ENCODE measurements at places on chromosomes 12 and 14. TPM values are rescaled to one million over a fixed set of nuclear protein-coding genes. Genes with fewer than 3 reads are reported as not detected.

- H3K27me3 ChIP-seq = no peaks in the 10 kb centered on the region
- no peaks in the 10 kb centered on the region for H3K36me3 ChIP-seq
- no peaks in the 10 kb centered on the region for H3K4me1 ChIP-seq
- H3K27ac ChIP-seq = no peak overlapping the region
Observed at GRCh38 chr12:99926511-99927169, 58.1 kb downstream of the ANKS1B start.

- no peaks in the 10 kb centered on the region for H3K27me3 ChIP-seq
- no peaks in the 10 kb centered on the region for H3K36me3 ChIP-seq
- peaks cover 15% of the 10 kb centered on the region for H3K4me1 ChIP-seq
Observed at GRCh38 chr14:92783813-92784431, 10.2 kb upstream of the GOLGA5 start.

GRCh38 chr12:117005417-117006046 lies 93.7 kb downstream of the TESC start:
- H3K4me3 ChIP-seq = no peak overlapping the region
- H3K27ac ChIP-seq = no peak overlapping the region
- DNase-seq = no peak
- no peaks in the 10 kb centered on the region for H3K27me3 ChIP-seq
- peaks cover 13% of the 10 kb centered on the region for H3K36me3 ChIP-seq
- H3K4me1 ChIP-seq = peaks cover 5% of the 10 kb centered on the region

DNA sequence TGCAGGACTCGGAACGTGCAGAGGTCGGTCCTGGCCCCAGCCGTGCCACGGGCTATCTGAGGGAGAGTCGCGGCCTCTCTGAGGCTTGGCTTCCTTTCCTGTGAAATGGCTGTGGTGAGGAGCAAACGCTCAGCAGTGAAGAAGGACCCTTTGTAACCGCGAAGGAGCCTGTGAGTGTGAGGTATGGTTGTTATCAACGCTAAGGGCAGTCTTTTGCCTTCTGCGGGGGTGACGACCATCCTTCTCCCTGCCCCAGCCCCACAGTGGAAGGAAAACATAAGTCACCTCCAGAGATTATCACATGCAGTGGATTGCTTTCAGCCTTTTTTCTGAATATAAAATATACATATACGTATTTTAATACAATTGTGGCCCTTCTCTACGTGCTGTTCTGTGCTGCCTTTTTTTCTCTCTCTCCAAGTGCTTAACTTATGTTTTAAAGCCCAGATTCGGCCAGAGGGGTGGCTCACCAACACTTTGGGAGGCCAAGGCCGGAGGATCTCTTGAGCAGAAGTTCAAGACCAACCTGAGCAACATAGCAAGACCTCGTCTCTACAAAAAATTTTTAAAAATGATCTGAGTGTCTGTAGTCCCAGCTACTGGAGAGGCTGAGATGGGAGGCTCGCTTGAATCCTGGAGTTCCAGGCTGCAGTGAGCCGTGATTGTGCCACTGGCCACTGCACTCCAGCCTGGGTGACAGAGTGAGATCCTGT lies 17.4 kb downstream of the TAMALIN start:
- peak overlapping the region; percentile 76 for H3K4me3 ChIP-seq
- H3K27me3 ChIP-seq = peaks cover 1% of the 10 kb centered on the region
- H3K36me3 ChIP-seq = no peaks in the 10 kb centered on the region
- H3K27ac ChIP-seq = peak overlapping the region; percentile 96

- DNase-seq = peak; percentile 93
- H3K36me3 ChIP-seq = peaks cover 85% of the 10 kb centered on the region
- peaks cover 75% of the 10 kb centered on the region for H3K4me1 ChIP-seq
- H3K27me3 ChIP-seq = no peaks in the 10 kb centered on the region
Observed at GRCh38 chr14:92677087-92677668, 71.2 kb downstream of the LGMN start.

DNA sequence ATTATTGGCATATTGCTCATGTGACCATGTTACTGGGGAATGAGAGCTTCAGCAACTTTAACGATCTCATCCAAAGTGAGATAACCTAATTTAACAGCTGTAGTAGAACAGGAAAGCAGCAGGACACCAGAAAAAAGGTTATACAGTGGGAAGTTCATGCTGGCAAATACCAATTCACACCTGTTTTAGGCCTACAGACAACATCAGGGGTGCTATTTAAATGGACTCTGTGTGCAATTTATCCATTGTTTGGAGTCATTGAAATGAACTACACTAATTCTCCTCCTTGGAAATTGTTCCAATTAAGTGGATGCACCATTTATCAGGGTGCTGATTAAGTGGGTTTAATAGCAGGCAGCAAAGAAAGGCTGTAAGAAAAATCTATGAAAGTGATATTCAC lies 424.4 kb upstream of the LMO3 start:
- no peak overlapping the region for H3K27ac ChIP-seq
- no peaks in the 10 kb centered on the region for H3K36me3 ChIP-seq
- H3K4me1 ChIP-seq = no peaks in the 10 kb centered on the region
- no peak for DNase-seq
- no peak overlapping the region for H3K4me3 ChIP-seq
- H3K27me3 ChIP-seq = no peaks in the 10 kb centered on the region

DNA sequence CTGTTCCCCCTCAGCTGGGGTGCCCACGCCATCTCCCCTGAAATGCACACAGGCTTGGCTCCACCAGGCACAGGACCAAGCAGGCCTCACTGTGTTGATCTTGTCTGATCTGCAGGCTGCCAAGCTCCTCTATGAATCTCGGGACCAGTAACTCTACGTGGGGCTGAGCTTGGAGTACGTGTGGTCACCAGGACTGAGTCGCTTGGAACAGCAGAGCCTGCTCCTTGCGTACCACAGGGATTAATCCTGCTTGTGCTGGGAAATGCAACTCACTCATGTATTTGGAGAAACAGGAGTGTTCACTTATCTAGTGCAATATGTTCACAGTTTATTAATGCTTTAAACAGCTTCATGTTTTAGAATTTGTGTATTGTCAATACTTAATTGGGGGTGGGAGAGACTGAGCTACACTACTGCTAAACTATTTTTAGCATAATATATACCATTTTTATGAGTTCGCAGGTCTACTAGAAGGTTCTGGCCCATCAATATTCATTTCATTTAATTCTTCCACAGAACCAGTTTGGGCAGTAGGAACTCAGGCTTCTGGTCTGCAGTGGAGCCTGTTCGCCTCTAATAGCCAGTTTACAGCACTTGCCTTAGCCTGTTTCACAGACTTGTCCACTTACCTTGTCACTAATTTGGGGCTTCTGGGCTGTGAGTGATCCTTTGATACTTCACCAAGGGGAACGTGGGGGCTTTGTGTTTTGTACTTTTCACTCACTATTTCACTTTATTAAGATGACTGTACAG lies 17.4 kb downstream of the ZFYVE21 start:
- no peaks in the 10 kb centered on the region for H3K36me3 ChIP-seq
- H3K4me1 ChIP-seq = no peaks in the 10 kb centered on the region
- no peaks in the 10 kb centered on the region for H3K27me3 ChIP-seq

DNA sequence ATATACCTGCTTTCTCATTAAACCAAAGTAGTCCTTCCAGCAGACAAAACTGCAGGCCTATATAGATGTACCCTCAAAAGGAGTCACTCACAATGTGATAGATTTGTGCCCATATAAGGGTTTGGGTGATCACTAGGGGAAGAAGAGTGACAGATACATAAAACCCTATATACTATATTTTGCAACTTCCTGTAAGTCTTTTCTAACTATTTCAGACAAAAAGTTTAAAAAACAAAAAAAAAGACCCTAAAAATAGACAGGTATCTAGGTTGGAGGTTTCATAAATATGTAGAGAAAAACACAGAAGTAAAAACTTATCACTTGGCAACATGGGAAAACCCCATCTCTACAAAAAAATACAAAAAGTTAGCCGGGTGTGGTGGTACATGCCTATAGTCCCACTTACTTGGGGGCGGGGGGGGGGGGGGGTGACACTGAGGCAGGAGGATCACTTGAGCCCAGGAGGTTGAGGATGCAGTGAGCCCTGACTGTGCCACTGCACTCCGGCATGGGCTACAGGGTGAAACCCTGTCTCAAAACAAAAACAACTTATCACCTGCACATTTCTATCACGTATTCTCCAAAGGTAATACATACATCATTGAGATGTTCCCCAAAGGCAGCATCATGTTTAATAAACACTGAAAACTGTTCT lies 2.9 kb downstream of the VCPKMT start:
- H3K27me3 ChIP-seq = no peaks in the 10 kb centered on the region
- H3K36me3 ChIP-seq = peaks cover 58% of the 10 kb centered on the region
- H3K4me1 ChIP-seq = peaks cover 48% of the 10 kb centered on the region
- peak overlapping the region; percentile 57 for H3K4me3 ChIP-seq
- H3K27ac ChIP-seq = peak overlapping the region; percentile 72

GRCh38 chr12:106740818-106741217 lies 33.7 kb upstream of the RIC8B start:
- no peak overlapping the region for H3K27ac ChIP-seq
- peaks cover 3% of the 10 kb centered on the region for H3K4me1 ChIP-seq
- peaks cover 2% of the 10 kb centered on the region for H3K27me3 ChIP-seq
- DNase-seq = no peak

DNA sequence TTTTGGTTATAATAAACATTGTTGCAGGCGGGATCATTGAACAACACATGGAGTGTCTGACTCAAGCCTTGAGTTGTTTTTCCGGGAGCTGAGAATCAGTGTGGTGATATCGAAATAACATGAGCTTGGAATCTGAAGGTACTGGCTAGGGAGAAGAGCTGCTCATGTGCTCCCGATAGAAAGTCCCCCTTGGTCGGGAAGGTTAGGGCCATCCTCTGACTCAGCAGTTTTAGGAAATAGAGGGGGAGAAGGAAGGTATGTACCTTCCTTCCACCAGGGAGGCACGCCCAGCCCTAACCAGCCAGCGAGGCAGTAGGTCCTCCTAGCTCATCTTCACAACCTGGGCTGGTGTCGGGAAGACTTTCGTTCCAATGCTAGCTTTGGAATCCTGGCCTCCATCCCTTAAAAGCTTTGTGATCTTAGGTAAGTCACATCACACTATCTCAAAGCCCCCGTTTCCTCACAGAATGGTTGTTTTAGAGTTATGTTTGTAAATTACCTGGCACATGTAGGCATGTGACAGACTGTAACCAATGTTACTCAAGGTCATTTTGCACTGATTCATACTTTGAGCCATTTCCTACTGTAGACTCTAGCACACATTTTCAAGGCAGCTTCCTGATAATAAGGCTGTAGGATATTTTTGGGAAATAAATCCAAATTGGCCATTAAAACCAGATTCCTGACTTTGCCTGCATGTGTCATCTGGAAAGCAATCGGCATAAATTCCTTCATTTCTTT lies 1.9 kb upstream of the RAB35 start:
- H3K4me1 ChIP-seq = peaks cover 62% of the 10 kb centered on the region
- H3K36me3 ChIP-seq = peaks cover 30% of the 10 kb centered on the region
- H3K4me3 ChIP-seq = peak overlapping the region; percentile 80
- H3K27ac ChIP-seq = peak overlapping the region; percentile 86
- no peak for DNase-seq

DNA sequence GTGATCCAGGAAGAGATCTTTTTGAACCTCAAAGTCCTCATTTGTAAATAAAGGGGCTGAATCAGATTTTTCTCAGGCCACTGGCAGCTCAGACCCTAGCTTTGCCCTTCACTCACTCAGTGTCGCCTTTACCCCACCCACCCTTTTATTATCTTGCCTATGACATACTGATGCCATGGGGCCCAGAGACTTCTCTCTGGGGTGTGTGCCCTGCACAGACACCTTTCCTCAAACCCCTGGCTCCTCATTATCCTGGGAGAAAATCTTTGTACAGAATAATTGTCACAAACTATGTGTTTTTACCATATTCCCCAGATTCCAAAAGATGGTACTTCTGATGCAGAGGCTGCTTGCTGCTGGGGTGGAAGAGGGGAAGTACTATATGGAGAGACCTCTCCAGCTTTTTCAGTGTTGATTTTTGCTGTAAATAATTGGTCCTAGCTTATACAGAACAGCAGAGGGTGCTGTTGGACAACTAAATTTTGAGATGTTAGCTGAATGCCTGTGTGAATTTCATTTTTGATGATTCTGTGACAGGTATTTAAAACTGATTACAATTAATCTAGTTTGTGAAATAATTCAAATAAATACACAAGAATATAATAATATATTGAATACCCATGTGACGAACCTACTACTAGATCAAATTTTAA lies 53.9 kb upstream of the DCD start:
- peak; percentile 24 for DNase-seq
- H3K4me1 ChIP-seq = no peaks in the 10 kb centered on the region
- H3K27me3 ChIP-seq = peaks cover 4% of the 10 kb centered on the region
- H3K36me3 ChIP-seq = no peaks in the 10 kb centered on the region

GRCh38 chr14:51333901-51334521 lies 94.0 kb downstream of the TMX1 start:
- peaks cover 4% of the 10 kb centered on the region for H3K4me1 ChIP-seq
- H3K27ac ChIP-seq = no peak overlapping the region
- no peak for DNase-seq
- H3K36me3 ChIP-seq = no peaks in the 10 kb centered on the region
- no peak overlapping the region for H3K4me3 ChIP-seq
- H3K27me3 ChIP-seq = peaks cover 7% of the 10 kb centered on the region

- H3K4me1 ChIP-seq = peaks cover 5% of the 10 kb centered on the region
- H3K36me3 ChIP-seq = peaks cover 2% of the 10 kb centered on the region
- H3K4me3 ChIP-seq = no peak overlapping the region
- DNase-seq = peak; percentile 48
- H3K27me3 ChIP-seq = peaks cover 75% of the 10 kb centered on the region
Observed at GRCh38 chr12:113479590-113480335, 8.1 kb upstream of the LHX5 start.

GRCh38 chr12:47752552-47752951 lies 6.1 kb downstream of the RAPGEF3 start:
- H3K36me3 ChIP-seq = no peaks in the 10 kb centered on the region
- H3K4me3 ChIP-seq = no peak overlapping the region
- no peaks in the 10 kb centered on the region for H3K27me3 ChIP-seq
- peaks cover 24% of the 10 kb centered on the region for H3K4me1 ChIP-seq
- DNase-seq = no peak

GRCh38 chr14:56333359-56334292 lies 215.4 kb downstream of the PELI2 start:
- no peaks in the 10 kb centered on the region for H3K36me3 ChIP-seq
- no peak overlapping the region for H3K4me3 ChIP-seq
- no peaks in the 10 kb centered on the region for H3K27me3 ChIP-seq
- H3K4me1 ChIP-seq = peaks cover 11% of the 10 kb centered on the region
- DNase-seq = no peak

DNA sequence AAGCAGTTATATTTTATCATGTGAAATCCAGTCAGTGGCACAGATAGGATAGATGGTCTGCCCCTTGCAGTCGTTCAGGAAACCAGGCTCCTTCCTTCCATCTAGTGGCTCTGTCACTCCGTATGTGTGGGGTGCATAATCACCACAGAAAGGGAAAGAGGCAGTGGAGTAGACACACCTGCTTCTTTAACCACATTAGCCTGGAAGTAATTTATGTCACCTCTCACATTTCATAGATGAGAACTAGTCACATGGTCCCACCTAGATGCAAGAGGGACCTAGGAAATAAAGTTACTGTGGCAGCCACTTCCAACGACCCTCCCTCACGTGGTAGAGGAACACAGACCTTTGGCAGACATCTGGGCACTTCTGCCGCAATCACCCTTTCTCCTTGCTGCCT lies 14.2 kb upstream of the RNU6-8 start:
- H3K36me3 ChIP-seq = peaks cover 3% of the 10 kb centered on the region
- peak; percentile 16 for DNase-seq
- H3K27me3 ChIP-seq = peaks cover 5% of the 10 kb centered on the region
- H3K4me1 ChIP-seq = peaks cover 4% of the 10 kb centered on the region
- no peak overlapping the region for H3K4me3 ChIP-seq

GRCh38 chr14:31949709-31950108 lies 127.4 kb upstream of the ARHGAP5 start:
- H3K36me3 ChIP-seq = no peaks in the 10 kb centered on the region
- peaks cover 7% of the 10 kb centered on the region for H3K4me1 ChIP-seq
- H3K27ac ChIP-seq = no peak overlapping the region

Gene INHBC
- total RNA-seq = 0.16 TPM

Gene CDCA3
- total RNA-seq = 74.6 TPM

Gene C12orf50
- total RNA-seq = not detected

Gene GPR162
- 2.0 TPM for total RNA-seq

Gene SYCP3
- 0.36 TPM for total RNA-seq

Gene TAC3
- total RNA-seq = 0.54 TPM
